ENCODE measurements at places on chromosomes 7 and 10.

- DNase-seq: no peak
These were observed 228.1 kb downstream of the WDR11 start for GRCh38 chr10:121079226-121079625.

DNA sequence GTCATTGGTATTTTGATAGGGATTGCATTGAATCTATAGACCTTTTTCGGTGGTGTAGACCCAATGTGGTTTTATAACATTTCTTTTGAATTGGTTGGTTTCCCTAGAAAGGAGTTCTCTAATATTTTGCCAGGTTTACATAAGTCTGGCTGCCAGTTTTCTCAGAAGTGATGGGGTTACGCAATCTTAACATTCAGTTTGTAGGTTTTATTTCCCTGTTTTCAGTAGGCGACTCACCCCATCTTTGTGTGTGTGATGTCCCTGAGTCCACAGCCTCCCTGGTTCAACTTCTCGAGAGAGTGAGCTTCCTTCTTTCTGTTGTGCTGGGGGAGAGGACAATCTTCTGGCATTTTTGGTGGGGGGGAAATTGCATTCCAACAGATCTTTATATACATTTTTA is 9.6 kb upstream of the KIF5B start:
- no peak for DNase-seq

DNA sequence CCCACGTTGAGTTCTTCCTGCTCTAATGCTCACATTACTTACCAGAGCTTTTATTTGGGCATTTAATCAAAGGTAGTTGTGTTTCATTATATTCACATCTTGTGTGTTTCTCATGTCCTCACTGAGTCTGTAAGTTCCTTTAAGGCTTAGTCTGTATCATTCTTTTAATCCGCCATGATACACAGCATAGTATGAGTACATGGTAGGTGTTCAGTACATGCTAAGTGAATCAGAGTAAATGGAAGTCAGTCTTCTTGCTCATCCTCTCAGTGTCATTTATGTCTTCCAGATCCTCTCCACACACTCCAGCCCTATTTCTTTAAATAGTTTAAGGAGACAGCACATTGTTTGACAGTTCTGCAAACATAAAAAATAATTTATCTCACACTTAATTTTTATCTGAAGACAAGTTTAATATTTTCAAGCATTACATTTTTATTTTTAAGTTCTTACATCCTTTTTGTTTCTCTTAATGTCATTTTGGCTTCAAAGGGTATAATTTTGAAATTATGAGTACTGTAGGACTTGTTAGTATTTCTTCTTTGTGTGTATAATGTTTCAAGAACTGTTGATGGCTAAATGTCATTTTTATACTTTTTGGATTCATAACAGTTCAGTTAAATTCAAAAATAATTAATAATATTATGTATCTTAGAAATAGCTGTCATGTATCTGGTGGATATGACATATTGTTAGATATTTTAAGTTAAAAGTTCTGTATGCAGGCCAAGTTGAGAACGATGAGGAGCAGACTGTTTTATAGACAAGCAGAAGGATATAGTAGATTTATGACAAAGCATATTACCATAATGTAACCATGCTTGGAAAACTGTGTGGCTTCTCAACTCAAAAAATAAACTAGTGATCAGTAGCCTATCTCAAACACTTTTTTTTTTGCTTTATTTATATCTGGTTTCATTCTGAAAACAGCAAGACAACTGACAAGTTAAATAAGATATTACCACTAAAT is 342.7 kb downstream of the LRMDA start:
- DNase-seq: no peak

DNA sequence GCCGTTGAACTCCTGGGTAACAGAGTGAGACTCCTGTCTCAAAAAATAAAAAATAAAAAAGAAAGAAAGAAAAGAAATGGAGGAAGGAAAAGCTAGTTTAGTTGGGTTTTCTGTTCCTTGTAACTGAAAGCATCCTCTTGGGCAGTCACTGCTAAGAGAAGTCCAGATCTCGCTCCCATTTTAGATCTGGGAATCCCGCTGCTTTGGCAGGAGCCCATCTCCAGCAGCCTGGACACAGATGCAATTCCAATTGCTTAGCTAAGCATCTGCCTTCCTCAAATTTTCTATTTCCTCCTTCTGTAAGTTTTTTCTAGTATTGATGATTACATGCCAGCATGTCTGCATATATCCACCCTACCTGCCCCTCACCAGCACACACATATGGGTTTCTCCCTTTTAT is 54.1 kb downstream of the DENND2A start:
- no peak for DNase-seq

GRCh38 chr7:19674266-19674960 is 34.4 kb downstream of the POLR1F start:
- DNase-seq: no peak

DNA sequence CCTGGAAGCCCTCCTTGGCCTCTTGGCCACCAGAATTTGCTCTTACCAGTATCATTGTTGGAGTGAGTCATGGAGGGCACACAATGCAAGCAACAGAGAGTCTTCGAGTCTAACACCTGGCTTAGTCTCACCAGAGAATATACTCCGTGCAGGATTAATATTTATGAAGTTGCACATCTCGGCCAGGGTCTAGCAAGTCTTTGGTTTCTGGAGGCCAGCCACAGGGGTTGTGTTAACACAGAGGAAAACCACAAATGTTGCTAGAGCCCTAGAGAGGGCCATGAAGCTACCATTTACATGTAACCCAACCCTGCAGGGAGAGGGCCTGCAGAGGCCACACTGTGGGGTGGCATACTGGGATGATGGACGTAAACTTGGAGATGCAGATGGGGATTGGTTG is 71.8 kb downstream of the MTPN start:
- no peak for DNase-seq

DNA sequence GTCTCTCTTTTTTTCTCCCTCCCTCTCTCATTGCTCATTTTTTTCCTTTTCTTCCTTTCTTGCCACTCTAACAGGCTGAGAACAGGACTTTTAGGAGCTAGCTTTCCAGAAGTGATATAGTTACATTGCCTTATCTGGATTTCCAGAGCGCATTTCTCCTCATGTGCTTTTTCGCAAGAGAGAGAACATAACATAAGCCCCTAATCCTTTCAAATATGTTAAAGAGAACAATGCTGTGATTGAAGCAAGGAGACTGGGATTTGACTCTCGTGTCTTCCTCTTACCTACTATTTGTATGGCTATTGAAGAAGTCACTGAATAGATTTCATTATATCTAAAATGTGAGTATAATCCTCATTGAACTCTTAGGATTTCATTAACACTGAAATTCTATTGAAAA is 101.2 kb upstream of the PRPS1L1 start:
- no peak for DNase-seq

- DNase-seq: no peak
These were observed 60.7 kb downstream of the CPED1 start for GRCh38 chr7:121049028-121049791.

- DNase-seq: no peak
These were observed 7.0 kb upstream of the MMP21 start for GRCh38 chr10:125782616-125783015.

DNA sequence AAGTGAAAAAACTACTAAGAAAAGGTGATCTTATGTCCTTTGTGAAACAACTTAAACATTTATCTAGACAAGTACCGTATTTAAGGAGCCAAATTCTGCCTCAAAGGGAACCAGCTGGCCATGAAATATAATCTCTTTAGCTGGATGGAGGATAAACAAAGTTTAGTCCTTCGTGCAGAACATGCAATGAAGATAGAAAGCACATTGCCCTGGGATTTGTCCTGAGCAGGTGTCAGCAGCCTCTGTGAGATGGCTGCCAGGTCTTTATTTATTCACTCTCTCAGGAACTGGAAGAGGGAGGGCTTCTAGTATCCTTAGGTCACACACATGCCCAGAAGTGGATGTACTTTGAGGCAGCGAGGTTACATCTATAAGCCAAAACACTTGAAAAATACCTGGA is 57.4 kb upstream of the CASD1 start:
- DNase-seq: no peak

GRCh38 chr7:100568896-100569844 is 4.5 kb downstream of the SAP25 start:
- DNase-seq: no peak

- DNase-seq: no peak
These were observed 246.3 kb downstream of the CDK14 start for GRCh38 chr7:90842430-90842788.

DNA sequence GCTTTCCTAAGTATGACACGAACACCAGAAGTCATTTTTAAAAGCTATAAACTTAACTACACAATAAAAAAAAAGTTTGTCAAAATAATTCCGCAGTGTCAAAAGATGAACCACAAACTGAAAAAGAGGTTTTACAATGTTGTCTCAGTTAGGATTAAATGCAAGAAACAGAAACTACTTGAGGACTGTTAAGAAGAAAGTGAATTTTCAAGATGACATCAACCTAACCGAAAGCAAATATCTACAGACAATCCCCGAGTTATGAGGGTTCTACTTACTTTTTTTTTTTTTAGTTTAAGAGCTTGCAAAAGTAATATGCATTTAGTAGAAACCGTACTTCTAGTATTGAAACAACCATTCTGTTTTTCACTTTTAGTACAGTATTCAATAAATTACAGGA is 62.3 kb downstream of the TFPI2 start:
- DNase-seq: no peak

- DNase-seq: no peak
These were observed 213.7 kb downstream of the TWIST1 start for GRCh38 chr7:18903695-18904094.

DNA sequence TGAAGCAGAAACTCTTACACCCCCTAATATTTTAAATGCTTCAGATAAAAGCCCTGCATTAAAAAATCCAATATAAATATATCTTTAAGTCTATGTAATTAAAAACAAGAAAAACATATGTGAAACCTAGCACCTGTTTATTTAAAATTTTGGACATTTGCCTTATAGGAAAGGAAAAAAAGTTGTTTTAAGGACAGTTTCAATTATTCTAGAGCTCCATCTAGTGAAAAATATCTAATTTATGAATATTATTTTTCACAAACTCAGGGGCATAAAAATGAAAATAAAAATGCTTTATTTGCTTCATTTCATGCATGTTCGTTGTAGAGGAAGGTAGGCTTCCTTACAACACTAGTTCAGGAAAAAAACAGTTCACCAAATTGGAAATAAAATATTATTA is 26.1 kb downstream of the ENKUR start:
- no peak for DNase-seq

DNA sequence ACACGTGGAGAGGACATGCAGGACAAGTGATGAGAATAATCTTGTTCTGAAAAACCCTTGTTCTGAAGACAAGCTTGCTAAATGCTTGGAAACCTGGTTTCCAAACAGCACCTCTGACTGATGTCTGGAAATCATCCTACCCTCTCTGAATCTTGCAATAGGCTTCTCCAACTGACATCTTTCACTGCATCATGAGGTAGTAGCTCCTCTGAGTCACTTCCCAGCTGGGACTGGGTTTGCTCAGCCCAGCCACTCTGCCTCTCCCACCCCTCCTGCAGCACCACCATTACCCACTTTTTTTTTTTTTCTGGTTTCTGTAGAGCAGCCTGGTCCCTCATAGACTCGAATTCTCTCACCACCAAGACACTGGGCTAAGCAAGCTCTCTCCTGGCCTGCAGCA is 919.8 kb downstream of the GRID1 start:
- DNase-seq: no peak

DNA sequence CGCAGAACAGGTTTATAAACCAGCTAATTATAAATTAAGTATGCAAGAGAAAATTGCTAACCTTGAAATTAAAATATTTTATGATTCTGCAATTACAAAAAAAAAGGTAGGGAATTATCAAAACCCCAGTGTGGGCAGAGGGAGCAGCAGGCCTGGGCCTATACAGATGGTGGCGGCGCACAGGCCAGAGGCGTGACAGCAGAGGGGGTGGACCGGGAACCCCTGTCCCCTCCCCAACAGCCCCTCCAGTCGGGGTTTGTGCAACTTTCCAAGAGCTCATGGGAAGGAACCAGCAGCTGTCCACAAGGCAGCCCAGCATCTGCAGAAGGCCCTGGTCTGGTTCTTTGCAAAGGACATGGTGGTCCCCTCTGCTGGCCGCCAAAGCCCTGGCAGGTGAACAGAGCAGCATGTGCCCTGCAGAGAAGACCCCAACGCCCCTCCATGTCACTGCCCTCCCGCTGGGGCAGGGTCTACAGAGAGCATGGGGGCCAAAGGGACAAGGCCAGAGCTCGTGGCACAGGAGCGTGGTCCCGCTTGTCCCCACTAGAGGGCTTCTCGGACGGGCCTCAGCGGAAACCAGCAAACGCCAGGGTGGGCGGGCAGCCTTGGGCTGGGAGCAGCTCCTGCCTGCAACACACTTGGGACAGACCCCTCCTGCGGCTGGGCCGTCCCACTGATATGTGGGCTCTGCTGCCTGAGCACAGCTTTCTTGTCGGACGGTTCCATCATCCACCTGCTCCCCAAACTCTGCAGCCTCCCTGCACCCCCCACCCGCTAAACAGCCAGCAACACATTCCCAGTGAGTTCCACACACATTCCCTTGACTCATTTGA is 75.1 kb downstream of the EBF3 start:
- DNase-seq: peak; percentile 72

DNA sequence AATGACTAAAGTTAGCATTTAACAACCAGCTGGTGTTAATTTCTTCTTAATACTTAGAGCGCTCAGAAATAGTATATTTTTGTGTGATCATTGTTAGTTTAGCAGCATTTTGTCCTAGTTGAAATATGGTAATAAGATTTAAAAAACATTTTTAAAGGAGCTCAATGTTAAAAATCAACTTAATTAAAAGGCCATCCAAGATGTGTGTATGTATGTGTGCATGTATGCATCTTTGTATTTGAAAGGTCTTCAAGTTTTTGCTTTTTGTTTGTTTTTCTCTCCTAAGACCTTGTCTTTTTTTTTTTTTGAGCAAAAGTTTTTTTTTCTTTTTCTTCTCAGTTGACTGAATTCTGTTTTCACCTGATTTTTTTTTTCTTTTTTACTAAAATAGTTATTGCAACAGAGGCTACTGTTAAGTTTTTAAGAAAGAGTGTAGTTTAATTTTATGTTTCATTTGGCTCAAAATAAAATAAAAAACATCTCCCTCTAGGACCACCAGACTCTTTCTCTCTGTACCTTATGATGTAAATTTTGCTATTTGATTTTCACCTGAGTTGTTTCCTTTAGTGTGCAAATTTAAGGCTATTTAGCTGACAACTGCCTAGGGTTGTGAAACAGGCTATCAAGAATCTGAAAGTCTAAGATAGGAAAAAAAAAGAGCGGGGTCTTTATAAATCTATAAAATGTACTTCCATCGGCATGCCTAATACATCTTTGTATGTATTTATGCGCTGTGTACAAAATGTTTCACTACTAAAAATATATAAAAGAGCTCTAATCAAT is 76.4 kb upstream of the C1GALT1 start:
- DNase-seq: no peak

DNA sequence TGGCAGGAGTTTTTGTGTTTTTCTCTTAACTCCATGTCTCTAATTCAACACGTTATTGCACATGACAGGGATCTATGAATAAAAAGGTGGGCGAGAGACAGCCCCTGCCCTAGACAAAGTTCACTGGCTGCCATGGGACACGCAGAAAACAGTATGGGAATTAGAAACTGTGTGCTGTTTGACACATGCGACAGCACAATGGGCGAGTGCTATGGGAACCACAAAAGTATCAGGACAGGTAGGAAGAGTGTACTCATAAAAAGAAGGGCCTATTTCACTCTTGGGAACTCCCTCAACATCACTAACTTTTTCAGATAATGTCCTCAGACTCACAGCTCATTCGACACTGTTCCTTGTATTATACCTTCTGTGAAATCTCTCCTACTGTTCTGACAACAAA is 45.7 kb downstream of the MINDY3 start:
- no peak for DNase-seq

Measured in GM19239 (cell line).